ENCODE measurements at places on chromosomes 12 and 14.

- no peak for DNase-seq
These were observed 297.6 kb upstream of the SEL1L start for GRCh38 chr14:81831128-81831820.

- no peak for DNase-seq
These were observed 188.5 kb downstream of the ALX1 start for GRCh38 chr12:85468356-85469157.

DNA sequence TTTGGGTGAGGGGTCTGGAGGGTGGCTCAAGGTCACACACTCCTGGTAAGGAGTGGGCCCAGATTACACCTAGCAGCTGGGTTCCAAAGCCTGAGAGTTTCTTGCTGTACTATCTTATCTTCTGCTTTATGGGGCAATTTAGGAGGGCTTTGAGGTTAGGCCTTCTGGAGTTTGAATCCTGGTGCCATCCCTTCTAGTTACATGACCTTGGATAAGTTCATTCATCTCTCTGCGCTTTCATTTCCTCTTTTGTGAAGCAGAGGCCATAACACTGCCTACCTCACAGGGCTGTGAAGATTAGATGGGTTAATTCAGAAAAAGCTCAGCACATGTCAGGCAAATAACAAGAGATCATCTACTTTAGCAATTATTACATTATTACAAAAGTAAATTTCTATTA, 7.4 kb upstream of the KRT77 start:
- DNase-seq, result no peak

DNA sequence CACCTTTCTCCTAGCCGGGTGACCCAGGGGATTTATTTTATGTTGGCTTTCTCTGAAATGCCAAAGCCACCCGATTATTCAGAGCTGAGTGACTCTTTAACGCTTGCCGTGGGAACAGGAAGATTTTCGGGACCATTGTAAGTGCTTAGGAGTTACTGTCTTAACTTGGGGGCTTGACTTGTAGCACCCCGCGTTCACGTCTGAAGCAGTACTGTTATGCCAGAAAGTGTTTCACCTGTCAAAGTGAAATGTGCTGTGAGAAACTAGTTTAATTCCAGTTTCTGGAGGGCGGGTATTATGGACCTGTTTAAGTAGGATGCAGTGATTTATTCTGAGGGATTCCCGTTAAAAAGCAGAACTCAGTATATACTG, 218 bp downstream of the LYSET start:
- DNase-seq, result no peak

DNA sequence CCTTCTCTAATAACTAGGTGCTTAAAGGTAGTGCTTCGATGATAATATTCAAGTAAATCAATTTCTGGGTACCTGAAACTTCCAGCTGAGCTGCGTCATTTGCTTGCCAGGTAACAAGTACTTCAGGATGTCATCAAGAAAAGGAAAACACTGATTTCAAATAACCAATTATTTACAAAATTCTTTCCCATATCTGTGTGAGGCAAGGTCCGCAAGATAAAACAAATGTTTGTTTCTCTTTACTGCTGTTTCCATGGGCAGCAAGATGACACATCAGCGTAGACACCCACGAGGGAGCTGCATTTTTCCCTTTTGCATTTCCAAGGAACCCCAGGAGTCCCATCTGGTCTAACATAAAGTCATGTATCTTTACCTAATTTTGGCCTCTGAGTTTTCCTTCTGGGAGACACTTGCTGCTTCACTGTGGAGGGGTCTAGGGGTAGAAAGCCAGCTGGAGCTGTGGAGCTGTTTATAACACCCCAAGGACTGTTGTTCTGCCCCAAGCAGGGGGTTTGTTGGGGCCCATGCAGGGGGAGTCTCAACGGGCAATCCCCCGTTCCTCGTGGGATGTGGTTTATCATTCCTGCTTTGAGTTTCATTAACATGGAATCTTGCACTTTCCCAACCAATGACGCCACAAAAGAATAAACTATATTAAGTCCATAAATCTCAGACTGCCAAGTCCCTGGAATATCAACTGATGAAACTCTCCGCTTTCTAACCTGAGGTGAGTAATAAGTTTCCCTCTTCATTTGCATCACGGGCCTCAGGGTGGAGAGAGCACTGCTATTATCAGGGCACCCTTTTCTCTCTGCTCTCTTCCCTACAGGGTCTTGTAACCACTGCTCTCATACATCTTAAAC, 112.8 kb upstream of the PELI2 start:
- DNase-seq, result no peak

DNA sequence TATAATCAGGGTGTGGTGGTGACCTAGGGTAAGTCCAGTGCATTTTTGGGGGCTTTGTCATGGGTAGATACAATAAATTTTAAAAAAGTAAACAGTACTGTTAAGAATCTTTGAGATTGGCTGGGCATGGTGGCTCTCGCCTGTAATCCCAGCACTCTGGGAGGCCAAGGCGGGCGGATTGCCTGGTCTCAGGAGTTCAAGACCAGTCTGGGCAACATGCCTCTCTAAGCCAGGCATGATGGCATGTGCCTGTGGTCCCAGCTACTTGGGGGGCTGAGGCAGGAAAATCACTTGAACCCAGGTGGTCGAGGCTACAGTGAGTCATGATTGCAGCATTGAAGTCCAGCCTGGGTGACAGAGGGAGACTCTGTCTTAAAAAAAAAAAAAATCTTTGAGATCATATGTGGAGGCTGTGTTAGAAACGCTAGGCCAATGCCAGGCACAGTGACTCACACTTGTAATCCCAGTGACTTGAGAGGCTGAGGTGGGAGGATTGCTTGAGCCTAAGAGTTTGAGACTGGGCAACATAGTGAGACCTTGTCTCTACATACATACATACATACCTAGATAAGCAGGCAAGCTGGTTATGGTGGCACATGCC, 67.7 kb downstream of the PRKCH start:
- no peak for DNase-seq
